ENCODE measurements at places on chromosomes 4 and X. TPM values are rescaled to one million over a fixed set of nuclear protein-coding genes. Genes with fewer than 3 reads are reported as not detected.

- H3K27ac ChIP-seq: no peak overlapping the region
- H3K4me3 ChIP-seq: no peak overlapping the region
- no peaks in the 10 kb centered on the region for H3K27me3 ChIP-seq
- H3K4me1 ChIP-seq: no peaks in the 10 kb centered on the region
- H3K36me3 ChIP-seq: peaks cover 38% of the 10 kb centered on the region
Observed at GRCh38 chrX:55007656-55008055, 7.5 kb downstream of the APEX2 start.

GRCh38 chr4:163486321-163486720 is 8.2 kb upstream of the TMA16 start:
- no peak overlapping the region for H3K27ac ChIP-seq
- no peaks in the 10 kb centered on the region for H3K4me1 ChIP-seq
- DNase-seq: no peak

- H3K27ac ChIP-seq: no peak overlapping the region
- no peaks in the 10 kb centered on the region for H3K27me3 ChIP-seq
- no peak for DNase-seq
- H3K4me1 ChIP-seq: peaks cover 23% of the 10 kb centered on the region
Observed at GRCh38 chrX:107687445-107687844, 59.1 kb downstream of the PRPS1 start.

DNA sequence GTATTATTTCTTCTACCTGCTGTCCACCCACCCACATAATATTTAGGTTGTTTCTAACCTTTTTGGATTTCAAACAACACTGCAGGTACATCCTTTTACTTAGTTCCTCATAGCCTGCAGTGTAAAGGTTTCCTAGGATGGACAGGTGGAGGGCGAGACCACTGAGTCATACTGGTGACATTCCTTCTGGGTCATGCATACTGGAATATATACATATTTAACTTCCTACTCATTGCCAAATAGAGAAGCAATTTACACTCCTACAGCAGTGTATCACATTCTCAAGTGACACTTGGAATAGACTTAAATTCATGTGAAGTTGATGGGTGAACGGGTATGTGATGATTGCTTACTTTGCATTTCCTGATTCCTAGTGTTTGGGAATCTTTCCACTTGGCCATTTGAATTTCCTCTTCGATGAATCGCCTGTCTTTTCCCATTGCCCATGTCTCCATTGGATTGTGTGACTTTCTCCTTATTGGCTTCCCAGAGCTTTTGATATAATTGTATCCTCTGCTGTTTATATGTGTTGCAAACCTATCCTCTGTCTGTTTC is 8.2 kb upstream of the PPP2R2C start:
- H3K36me3 ChIP-seq: no peaks in the 10 kb centered on the region
- H3K27me3 ChIP-seq: peaks cover 5% of the 10 kb centered on the region
- H3K27ac ChIP-seq: no peak overlapping the region
- H3K4me1 ChIP-seq: no peaks in the 10 kb centered on the region

DNA sequence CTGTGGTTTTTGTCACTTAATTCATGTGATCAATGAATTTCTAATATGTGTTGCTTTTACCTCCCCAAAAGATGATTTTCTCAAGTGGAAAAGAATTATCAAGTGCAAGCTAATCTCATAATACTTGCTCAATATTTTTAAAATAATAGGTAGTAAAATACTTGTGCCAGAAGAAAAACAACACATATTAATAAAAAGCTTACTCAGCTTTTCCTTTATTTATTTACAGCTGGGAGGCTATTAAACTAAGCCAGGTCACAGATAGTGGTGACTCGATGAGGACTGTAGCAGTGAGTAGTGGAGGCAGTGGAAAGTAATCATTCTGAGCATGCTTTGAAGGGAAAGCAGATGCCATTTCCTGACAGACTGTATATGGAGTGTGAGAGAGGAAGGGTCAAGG is 96.1 kb downstream of the PRDM5 start:
- no peak for DNase-seq
- no peak overlapping the region for H3K27ac ChIP-seq
- H3K4me3 ChIP-seq: no peak overlapping the region
- H3K4me1 ChIP-seq: no peaks in the 10 kb centered on the region

GRCh38 chr4:80812145-80812544 is 218.4 kb upstream of the BMP3 start:
- no peak overlapping the region for H3K27ac ChIP-seq
- H3K36me3 ChIP-seq: no peaks in the 10 kb centered on the region
- no peak overlapping the region for H3K4me3 ChIP-seq
- no peak for DNase-seq
- no peaks in the 10 kb centered on the region for H3K4me1 ChIP-seq

AGA gene
- 28.2 TPM for total RNA-seq

- peaks cover 5% of the 10 kb centered on the region for H3K27me3 ChIP-seq
- no peaks in the 10 kb centered on the region for H3K4me1 ChIP-seq
- no peak overlapping the region for H3K4me3 ChIP-seq
- no peak overlapping the region for H3K27ac ChIP-seq
- DNase-seq: no peak
Observed at GRCh38 chr4:165761963-165762362, 111.1 kb upstream of the TLL1 start.

CSN1S1 gene
- total RNA-seq: not detected

DNA sequence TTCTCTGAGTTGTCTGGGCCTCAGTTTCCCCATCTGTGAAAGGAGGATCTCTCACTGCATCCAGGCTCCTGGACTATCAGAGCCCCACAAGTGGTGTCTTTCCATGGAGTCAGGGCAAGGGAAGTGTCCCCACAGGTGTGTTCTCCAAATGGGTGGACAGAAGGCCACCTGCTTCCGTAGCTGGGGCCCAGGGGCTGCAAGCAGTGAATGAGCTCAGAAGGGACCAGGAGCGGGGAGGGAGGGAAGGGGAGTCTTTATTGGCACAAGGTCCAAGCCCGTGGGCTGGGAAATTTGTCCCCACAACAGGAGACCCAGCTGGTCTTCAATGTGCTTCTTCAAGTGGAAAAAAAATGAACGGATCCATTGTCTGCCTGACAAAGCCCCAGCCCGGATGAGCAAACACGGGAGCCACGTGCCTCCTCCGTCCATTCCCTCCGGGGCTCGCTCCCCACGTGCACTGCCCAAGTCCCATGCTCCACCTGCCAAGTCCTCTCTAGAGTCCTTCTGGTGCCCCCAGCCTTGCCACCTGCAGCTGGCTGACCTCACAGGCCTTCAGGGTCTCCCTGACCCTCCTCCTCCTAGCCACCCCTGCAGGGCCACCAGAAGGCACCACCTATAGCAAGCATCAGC is 72.0 kb downstream of the JAKMIP1 start:
- H3K27me3 ChIP-seq: no peaks in the 10 kb centered on the region
- peaks cover 3% of the 10 kb centered on the region for H3K4me1 ChIP-seq
